Sigmoid colon (tissue), 7 donors: ENCODE measurements at places on chromosomes 5 and 9.

DNA sequence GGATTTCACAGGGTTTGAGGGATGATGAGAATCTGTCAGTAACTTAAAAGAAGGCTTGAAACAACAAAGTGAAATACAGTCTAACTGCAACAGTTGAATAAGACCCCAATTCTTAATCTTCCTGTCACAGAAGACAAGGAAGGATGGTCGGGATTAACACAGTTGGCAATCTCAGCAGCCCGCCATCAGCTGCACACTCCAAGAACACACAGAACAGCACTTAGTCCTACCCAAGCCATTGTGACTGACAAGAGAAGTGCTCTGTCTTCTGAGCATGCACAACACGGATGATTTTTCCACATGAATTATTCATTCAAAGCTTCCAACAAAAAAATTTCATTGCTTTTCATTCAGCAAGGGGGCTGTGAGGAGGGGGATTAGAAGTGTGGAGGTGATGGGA lies 576.1 kb downstream of the TLE4 start:
- DNase-seq: no peak

- DNase-seq: no peak
Measured at GRCh38 chr5:12237837-12238575, 333.8 kb upstream of the CTNND2 start.

DNA sequence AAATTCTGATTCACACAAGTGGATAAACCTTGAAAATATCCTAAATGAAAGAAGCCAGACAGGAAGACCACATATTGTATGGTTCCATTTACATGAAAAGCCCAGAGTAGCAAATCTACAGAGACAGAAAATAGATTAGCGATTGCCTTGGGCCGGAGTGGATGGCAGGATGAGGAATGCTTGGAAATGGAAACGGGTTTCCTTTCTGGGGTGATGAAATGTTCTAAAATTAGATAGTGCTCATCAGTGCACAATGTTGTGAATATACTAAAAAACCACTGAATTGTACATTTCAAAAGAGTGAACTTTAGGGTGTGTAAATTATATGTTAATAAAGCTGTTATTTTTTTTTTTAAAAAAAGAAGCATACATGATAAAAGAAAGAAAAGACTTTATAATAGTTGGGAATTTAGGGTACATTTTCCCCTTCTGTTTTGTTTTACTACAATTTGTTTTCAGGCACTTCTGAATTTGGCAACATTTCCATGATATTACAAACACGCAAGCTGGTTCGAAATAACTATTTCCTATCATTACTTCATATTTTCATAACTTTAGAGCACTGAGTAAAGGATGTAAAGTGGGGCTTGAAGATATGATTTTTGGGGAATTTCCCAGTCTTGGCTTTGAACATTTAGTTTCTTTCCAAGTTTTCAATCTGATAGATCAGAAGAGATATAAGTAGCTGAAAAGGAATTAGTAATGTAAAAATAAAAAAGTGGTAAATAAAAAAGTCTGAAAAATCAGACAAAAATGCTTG lies 23.9 kb downstream of the SLC35A4 start:
- no peak for DNase-seq

DNA sequence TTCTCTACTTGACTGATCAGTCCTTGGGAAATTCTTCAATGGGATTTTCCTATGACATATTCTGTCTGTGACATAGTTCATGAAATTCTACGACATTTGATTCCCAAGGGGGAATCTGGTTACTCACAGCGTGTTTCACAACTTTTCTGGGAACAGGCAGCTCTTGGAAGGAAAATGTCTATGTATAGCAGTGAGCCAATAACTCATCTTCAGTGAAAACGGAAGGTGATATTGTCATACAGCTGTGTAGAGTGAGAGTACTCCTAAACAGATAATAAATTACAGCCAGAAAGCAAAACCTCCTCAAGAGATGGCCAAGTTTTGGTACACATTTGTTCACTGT lies 91.4 kb downstream of the C9orf152 start:
- no peak for DNase-seq

DNA sequence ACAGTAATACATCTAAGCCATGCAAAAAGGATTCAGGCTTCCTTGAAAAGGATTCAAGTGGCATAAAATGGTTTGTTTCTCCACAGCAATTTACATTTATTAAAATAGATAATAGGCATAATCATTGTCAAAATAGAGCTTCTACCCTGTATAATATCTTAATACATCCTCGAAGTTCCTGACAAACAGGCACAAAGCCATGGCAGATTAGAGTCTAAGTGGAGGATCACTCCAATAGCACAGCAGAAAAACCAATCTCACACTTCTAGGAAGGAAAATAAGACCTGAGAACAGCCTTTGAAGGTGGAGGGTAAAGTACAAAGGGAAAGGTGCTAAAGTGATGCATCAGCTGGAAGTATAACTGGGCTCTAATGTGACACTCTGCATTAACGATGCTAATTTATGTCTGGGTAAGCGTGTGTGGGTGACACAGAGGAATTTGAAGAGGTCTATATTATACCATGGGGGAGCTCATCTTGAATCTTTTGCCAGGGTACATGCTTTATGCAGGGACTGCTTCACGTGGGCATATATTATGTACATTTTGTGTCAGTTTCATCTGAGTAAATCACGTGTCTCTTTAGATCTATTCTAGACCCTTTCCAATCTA lies 28.8 kb downstream of the PPP2R2B start:
- DNase-seq: no peak

DNA sequence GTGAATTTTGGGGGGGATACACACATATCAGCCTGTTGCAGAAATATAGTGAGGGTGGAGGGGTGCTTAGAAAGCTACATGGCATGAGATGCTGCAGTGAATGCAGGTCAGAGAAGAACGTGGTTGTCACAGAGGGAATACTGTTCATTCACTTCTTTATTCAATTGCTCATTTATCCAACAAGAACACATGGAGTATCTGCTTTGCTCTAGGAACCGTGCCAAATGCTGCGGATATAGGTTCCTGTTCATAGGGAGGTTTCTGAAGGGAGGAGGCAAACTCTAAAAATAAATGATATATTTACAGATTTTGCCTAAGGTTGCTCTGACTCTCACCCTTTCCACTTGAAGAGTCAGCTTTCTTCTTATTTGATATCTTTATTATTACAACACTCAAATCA lies 444.3 kb upstream of the CLINT1 start:
- no peak for DNase-seq

- no peak for DNase-seq
Measured at GRCh38 chr5:151496041-151496484, 48.7 kb downstream of the SLC36A1 start.

GRCh38 chr9:115404311-115404710 lies 286.4 kb upstream of the TNC start:
- DNase-seq: no peak

DNA sequence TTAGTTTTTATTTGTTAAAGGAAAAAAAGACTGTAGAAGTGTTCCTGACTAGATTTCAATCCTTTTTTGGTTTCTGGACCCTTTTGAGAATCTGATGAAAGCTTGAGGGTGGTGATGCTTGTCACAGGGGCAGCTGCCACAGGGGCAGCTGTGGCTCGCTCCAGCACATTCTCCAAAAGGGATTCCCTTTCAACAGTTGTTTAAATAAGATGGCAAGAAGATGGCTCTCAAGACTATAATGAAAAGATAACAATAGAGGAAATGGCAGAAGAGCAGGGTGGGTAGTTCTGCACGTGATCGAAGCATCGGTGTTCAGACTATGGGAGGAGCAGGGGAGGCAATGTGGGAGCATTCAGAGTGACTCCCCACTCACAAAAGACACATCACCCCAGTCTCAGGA lies 46.5 kb upstream of the TNFAIP8 start:
- DNase-seq: no peak

DNA sequence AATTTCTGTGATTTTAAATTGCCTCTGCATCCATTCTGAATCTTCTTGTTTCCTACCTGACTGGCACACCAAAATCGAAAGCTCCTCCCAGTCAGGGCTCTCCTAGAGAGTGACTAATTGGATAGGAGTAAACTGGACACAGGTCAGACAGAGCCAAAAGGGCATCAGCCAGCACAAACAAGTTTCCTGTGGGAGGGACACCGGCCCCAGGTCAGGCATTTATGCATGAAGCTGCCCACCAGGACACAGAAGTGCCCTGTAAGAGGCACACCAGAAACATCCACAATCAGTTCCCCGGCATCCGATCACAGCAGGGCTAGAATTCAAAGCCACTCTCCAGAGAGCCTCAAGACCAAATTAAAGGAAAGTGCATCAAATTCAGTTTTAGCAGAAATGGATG lies 78.4 kb downstream of the SFXN1 start:
- no peak for DNase-seq
